ENCODE measurements at places on chromosomes 6 and 20. TPM values are rescaled to one million over a fixed set of nuclear protein-coding genes. Genes with fewer than 3 reads are reported as not detected.

DNA sequence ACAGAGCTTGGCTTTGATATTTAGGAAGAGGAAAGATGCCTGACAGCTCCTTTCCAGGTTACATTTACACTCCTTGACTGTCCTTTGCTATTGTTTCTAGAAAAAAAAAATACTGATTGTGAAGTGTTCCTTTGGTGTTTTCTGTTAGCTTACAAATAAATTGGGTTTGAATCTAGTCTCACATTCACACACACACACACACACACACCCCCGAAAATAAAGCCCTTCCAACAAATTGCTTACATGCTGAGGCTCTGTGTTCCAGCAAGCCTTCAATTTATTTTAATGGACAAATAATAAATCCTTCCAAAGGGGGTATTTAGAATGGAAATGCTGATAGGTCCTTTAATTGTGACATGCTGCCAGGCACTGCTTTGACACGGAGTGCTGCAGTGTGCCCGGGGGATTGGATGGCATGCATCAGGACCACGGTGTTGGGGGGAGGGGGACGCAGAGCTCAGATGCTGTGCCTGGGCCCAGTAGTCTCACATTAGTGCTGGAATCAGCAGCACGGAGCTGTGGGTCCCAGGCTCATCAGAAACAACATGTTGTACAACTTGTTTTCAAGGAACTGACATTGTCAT lies 199.9 kb downstream of the CD83 start:
- DNase-seq, result no peak

Gene SIRPA
- total RNA-seq, result 25.1 TPM

GRCh38 chr6:69954733-69955132 lies 88.4 kb downstream of the COL19A1 start:
- DNase-seq, result no peak

Gene ZNF334
- 7.9 TPM for total RNA-seq

GRCh38 chr6:3453413-3454272 lies 3.2 kb downstream of the SLC22A23 start:
- no peak for DNase-seq

GRCh38 chr20:60250251-60250650 lies 292.0 kb downstream of the CDH26 start:
- no peak for DNase-seq

Measured in fibroblast of lung (primary cell).